Thoracic aorta (tissue), 2 donors: ENCODE measurements at places on chromosomes 2 and 18. TPM values are rescaled to one million over a fixed set of nuclear protein-coding genes. Genes with fewer than 3 reads are reported as not detected.

The PTPRN gene
- total RNA-seq: not detected

The TMEM178A gene
- 6.5 TPM for total RNA-seq

The PTPRM gene
- 90.3 TPM for total RNA-seq

The OTOS gene
- total RNA-seq: not detected

The RNF125 gene
- 4.6 TPM for total RNA-seq

DNA sequence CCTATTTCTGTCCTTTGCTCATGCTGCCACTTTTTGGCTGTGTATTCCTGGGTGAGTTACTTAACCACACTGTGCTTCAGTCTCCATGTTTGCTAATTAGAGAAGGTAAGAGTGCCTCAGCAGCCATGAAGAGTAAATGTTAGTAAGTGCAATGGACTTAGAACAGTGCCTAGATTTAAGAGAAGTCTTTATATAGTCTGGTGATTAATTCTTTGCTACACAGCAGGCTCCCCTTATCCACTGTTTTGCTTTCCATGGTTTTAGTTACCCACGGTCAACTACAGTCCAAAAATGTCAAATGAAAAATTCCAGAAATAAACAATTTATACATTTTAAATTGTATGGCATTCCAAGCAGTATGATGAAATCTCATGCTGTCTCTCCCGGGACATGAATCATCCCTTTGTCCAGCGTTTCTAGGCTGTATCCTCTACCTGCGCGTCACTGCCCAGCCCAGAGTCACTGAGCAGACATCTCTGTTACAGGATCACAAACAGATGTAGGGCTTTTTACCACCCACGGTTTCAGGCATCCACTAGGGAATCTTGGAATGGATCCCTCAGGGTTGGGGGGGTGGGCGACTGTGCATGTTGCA is 91.0 kb downstream of the CTIF start:
- H3K36me3 ChIP-seq: no peaks in the 10 kb centered on the region
- no peaks in the 10 kb centered on the region for H3K4me1 ChIP-seq
- no peak for DNase-seq
- H3K27me3 ChIP-seq: no peaks in the 10 kb centered on the region

- no peak overlapping the region for H3K4me3 ChIP-seq
- no peaks in the 10 kb centered on the region for H3K4me1 ChIP-seq
- no peak overlapping the region for H3K27ac ChIP-seq
- DNase-seq: no peak
- no peaks in the 10 kb centered on the region for H3K27me3 ChIP-seq
These were observed 2.8 kb downstream of the ASB18 start for GRCh38 chr2:236261452-236261851.

DNA sequence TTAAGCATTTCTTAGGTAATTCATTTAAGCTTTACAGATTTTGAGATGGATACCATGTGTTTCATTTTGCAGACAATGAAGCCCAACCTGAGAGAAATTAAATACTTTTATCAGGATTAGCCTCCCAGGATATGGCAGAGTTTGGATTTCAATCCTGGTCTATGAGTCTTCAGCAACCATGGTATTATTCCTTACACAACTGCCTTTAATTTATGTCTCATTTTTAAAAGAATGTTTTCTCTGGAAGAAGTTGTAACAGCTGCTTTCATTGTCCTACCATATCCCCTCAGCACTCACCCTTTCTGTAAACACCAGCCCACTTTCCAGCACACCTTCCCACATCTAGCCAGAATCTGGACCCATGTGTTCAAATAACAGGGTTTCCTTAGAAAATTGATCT is 863.7 kb upstream of the VRK2 start:
- DNase-seq: no peak
- H3K4me1 ChIP-seq: no peaks in the 10 kb centered on the region
- H3K27ac ChIP-seq: no peak overlapping the region
- H3K36me3 ChIP-seq: no peaks in the 10 kb centered on the region
- no peak overlapping the region for H3K4me3 ChIP-seq

GRCh38 chr2:210559182-210559581 is 2.8 kb downstream of the CPS1 start:
- no peak overlapping the region for H3K27ac ChIP-seq
- no peaks in the 10 kb centered on the region for H3K4me1 ChIP-seq
- no peaks in the 10 kb centered on the region for H3K27me3 ChIP-seq
- H3K4me3 ChIP-seq: no peak overlapping the region
- DNase-seq: no peak
- no peaks in the 10 kb centered on the region for H3K36me3 ChIP-seq

DNA sequence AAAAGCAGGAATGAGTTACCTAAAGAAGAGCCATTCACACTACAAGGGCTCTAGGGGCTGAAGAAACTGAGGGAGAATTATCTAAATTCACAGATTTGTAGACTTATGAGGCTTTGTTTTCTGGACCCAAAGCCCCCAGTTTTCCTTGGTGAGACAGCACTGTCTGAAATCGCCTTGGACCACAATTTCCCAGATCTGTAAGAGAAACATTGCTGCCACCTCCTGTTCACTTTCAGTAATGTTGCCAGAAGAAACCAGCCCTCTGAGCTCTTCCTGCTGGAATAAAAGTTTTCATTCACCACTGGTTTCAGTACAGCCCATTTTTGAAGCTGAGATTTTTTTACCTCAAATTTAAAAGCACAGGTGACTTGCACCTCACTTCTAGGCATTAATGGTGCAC is 169.2 kb downstream of the CDH20 start:
- H3K4me3 ChIP-seq: no peak overlapping the region
- H3K27me3 ChIP-seq: no peaks in the 10 kb centered on the region
- DNase-seq: no peak
- no peaks in the 10 kb centered on the region for H3K36me3 ChIP-seq

GRCh38 chr18:70384181-70384790 is 95.4 kb downstream of the SOCS6 start:
- no peaks in the 10 kb centered on the region for H3K4me1 ChIP-seq
- H3K27me3 ChIP-seq: no peaks in the 10 kb centered on the region
- no peaks in the 10 kb centered on the region for H3K36me3 ChIP-seq
- no peak for DNase-seq

GRCh38 chr2:25309402-25309801 is 32.3 kb downstream of the DNMT3A start:
- H3K4me3 ChIP-seq: no peak overlapping the region
- H3K36me3 ChIP-seq: peaks cover 4% of the 10 kb centered on the region
- peaks cover 30% of the 10 kb centered on the region for H3K4me1 ChIP-seq
- H3K27ac ChIP-seq: no peak overlapping the region
- H3K27me3 ChIP-seq: no peaks in the 10 kb centered on the region
- no peak for DNase-seq

- no peak overlapping the region for H3K4me3 ChIP-seq
- H3K27me3 ChIP-seq: no peaks in the 10 kb centered on the region
- no peak for DNase-seq
These were observed 90.2 kb upstream of the LHCGR start for GRCh38 chr2:48845684-48846083.

DNA sequence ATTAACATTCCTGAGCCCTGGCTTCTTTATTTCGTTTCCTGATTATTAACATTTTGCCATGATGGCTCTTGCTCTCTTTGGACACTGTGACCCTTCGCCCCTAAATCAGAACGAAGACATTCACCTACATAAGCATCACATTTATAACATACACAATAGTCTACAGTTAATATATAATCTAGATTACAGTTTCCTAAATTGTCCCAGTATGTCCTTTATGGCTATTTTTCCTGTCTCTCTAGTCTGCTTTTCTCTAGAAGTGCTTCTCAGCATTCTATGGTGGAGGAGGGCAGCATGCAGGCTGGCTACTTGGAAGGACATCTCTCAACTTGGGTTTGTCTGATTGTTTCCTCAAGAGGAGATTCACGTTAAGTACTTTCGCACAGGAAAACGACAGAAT is 49.9 kb downstream of the FAM210A start:
- no peak overlapping the region for H3K27ac ChIP-seq
- H3K36me3 ChIP-seq: no peaks in the 10 kb centered on the region
- no peaks in the 10 kb centered on the region for H3K27me3 ChIP-seq

- H3K4me1 ChIP-seq: peaks cover 57% of the 10 kb centered on the region
- peak overlapping the region; percentile 77 for H3K4me3 ChIP-seq
- H3K36me3 ChIP-seq: no peaks in the 10 kb centered on the region
- H3K27me3 ChIP-seq: no peaks in the 10 kb centered on the region
- DNase-seq: no peak
These were observed 682 bp downstream of the DUSP2 start for GRCh38 chr2:96144481-96145035.

- DNase-seq: peak; percentile 11
- H3K27me3 ChIP-seq: no peaks in the 10 kb centered on the region
- peak overlapping the region; percentile 87 for H3K4me3 ChIP-seq
- peak overlapping the region; percentile 89 for H3K27ac ChIP-seq
- H3K36me3 ChIP-seq: no peaks in the 10 kb centered on the region
- H3K4me1 ChIP-seq: peaks cover 4% of the 10 kb centered on the region
These were observed 1.2 kb upstream of the ST6GAL2 start for GRCh38 chr2:106886916-106887758.
